ENCODE measurements at places on chromosomes 1 and 21.

- no peak for DNase-seq
Measured at GRCh38 chr21:39454949-39455668, 3.3 kb downstream of the SH3BGR start.

- DNase-seq, result no peak
Measured at GRCh38 chr1:150609732-150610131, 19.7 kb downstream of the ENSA start.

DNA sequence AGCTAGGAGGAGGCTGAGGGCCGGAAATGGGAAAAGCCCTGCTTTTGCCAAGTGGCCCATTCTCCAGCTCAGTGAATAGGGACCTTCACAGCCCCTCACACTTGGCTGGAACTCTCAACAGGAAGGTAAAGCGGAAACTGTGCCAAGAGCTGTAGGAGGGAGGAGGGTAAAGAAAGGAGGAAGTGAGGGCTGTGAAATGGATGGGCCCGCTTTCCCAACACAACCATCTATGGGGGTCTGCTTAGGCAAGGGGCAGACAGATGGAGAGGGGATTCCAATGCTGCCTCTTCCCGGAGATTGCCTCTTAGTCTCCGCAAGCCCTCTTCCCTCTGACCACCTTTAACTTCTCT lies 5.2 kb downstream of the INKA2 start:
- DNase-seq, result no peak

DNA sequence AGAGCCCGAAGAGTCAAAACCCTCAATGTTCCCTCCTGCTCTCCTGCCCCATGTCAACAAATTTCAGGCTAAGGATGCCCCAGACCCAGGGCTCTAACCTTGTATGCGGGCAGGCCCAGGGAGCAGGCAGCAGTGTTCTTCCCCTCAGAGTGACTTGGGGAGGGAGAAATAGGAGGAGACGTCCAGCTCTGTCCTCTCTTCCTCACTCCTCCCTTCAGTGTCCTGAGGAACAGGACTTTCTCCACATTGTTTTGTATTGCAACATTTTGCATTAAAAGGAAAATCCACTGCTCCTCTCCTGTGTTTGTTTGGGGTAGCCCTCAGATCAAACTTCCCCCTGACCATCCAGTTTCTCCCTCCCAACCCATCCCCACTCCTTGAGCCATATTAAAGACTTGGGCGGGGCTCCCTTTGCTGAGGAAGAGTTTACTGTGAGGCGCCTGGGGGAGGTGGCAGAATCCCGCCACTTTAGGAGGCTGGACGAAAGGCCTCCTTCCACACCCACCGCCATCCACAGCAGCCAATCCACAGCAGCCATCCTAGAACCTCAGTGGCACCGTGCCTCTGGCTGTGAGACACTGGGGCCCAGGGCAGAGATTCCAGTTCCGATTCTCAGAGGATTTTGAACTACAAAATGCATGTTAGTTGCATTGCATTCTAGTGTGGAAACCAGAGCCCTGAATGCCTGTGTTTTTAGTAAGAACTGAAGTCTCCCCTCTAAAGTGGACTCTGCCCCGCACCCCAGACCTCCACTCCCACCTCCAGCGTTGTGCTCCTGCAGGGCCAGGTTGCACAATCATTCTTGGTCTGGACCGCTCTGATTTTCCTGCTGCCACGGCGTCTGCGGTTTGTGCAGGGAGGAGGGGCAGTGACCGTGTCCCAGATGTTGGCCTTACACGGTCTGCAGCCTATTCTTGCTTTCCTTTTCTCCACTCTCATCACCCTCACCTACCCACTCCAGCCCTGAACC lies 3.0 kb downstream of the OLFML3 start:
- no peak for DNase-seq

- no peak for DNase-seq
Measured at GRCh38 chr1:204271970-204272369, 58.2 kb upstream of the GOLT1A start.

DNA sequence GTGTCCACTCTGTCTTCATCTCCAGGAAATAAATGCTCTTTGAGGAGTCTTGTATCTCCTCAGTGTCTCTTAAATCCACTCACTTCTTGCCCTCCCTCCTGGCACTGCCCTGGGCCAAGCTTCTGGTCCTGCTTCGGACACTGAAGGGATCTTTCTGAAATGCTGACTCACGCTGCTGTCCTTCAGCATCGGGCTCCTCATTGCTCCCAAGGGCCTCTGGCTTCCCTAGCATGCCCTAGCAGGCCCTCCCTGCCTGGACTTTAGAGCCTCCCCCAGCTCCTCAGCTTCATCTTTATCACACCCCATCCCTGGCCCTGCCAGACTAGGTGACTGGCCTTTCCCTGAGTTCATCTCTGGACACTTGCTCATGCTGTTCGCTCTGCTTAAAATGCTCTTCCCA lies 96.6 kb downstream of the FOXD2 start:
- DNase-seq, result no peak

DNA sequence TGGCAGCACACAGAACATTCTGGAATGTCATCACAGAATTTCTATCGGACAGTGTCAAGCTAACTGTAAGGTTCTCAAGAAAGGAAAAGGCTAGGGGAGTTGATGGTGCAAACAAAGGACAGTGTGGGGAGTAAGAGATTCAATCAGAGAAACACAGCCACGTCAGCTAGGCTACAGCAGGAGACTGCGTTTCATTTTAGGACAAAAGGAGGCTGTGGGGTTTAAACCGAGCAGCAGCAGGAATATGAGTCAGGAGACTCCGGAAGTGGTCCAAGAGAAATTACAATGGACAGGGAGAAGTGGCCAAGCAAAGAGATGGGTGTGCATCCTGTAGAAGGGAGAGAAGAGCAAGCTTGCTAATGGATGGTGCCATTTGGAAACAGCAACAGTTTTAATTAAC lies 37.4 kb upstream of the C1orf198 start:
- DNase-seq, result no peak

DNA sequence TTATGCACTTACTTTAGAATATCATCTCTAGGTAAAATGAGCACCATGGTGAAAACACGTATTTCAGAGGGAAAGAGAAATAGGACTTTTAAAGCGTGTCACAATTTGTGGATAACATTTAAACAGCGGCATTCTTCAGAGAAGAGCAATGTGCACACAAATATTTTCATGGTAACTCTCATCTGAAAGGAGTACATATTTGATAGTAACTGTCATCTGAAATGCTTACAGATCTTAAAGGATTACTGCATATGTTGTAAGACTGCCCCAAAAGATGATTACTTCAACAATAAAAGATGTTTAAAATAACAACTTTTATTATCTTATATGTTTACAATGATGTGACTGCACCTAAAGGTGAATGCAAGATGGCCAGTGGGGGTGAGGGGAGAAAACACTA lies 408.8 kb downstream of the PLA2G4A start:
- DNase-seq, result no peak

GRCh38 chr1:43861337-43861736 lies 72.3 kb upstream of the ARTN start:
- DNase-seq, result no peak

DNA sequence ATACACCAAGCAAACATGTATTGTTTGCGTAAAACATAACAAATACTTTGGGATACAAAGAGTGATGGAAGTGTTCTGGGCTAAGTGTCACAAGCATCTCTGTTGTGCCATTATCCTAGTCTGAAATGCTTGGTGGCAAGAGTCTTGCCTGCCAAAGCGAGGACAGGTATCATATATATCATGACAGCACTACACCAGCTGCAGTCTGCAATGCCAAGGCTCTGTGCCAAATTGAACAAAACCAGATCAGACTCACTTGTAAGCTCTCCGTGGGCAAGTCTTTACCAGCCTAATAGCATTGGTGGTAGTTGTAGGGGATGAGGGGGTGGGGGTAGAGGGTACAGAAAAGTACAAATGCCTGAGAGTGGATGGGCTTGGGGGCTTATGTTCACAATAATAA lies 119.2 kb downstream of the RWDD3 start:
- no peak for DNase-seq

DNA sequence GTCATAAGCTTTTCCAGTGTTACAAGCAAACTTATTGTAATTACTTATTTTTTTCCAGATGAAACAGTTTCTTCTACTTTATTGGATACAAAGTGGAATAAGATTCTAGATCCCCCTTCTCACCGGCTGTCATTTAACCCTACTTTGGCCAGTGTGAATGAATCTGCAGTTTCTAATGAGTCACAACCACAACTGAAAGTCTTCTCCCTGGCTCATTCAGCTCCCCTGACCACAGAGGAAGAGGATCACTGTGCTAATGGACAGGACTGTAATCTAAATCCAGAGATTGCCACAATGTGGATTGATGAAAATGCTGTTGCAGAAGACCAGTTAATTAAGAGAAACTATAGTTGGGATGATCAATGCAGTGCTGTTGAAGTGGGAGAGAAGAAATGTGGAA lies 95.5 kb downstream of the ZFYVE9 start:
- no peak for DNase-seq

- no peak for DNase-seq
Measured at GRCh38 chr21:35197992-35198431, 148.9 kb upstream of the RUNX1 start.

- DNase-seq, result no peak
Measured at GRCh38 chr1:170085091-170085490, 10.6 kb upstream of the KIFAP3 start.

- DNase-seq, result no peak
Measured at GRCh38 chr1:21491488-21492355, 17.5 kb upstream of the ALPL start.

GRCh38 chr1:40690771-40691537 lies 550 bp upstream of the NFYC start:
- no peak for DNase-seq

- no peak for DNase-seq
Measured at GRCh38 chr1:178751046-178751445, 26.0 kb downstream of the RALGPS2 start.

GRCh38 chr21:41604583-41605041 lies 96.7 kb upstream of the TMPRSS2 start:
- DNase-seq, result no peak

DNA sequence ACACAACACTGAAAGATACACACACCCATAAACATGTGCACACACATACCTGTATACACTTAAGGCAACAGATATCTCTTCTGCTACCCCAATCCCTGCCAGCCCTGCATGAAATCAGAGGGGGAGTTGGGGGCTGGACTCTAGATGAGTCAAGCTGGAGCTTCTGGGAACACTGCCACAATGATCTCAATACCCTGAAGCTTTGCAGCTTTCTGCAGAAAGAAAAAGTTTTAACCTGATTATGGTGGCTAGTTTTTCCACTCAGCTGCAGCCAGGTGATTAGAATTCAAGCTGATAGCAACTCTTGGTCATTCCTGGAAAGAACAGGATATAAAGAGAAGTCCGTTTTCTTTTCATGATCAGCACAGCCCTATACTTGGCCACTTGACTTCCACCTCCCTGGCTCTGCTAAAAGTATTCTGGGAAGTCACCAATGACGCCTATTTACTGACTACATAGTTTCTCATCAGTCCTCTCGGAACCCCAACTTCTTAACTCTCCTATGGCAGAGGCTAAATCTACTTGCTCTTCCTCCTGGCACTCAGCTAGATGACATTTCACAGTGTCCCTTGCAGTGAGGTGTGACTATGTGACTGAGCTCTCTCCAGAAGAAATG lies 20.7 kb upstream of the DNASE2B start:
- no peak for DNase-seq

DNA sequence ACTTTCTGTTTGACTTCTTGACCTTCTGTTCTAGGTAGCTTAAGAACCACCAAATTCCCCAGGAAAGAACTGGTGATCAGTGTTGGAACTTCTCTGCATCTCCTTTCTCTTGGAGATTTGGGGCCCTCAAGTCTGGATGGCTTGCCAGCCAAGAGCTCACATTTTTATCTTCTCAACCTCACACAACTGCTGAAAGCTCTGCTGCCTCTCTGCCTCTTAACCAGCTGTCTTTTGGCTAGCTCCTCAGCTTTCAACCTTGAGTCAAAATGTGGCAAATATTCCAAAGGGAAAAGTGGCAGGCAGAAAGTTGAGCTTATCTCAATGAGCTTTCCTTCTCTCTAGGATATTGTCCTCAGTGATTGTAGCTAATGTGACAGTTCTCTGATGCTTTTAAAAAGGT lies 89.2 kb upstream of the CCDC190 start:
- DNase-seq, result no peak

- no peak for DNase-seq
Measured at GRCh38 chr1:228036701-228037231, 30.0 kb downstream of the WNT3A start.

DNA sequence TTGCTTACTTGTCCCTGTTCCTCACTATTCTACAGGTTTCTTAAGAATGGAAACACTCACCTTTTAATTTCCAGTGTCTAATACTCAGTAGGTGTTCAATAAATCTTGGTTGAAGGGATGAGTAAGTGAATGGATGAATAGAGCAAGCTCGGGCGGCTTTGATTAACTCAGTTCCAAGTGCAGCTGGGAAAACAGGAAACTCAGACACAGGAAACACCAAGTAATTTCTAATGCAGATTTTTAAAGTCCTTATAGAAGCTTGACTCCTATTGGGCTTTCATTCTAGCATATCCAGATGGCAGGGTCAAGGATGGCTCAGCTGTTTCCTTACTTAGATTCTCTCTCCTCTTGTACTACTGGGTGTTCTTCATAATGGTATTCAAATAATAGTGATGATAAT lies 14.0 kb downstream of the CAMK1G start:
- DNase-seq, result no peak

DNA sequence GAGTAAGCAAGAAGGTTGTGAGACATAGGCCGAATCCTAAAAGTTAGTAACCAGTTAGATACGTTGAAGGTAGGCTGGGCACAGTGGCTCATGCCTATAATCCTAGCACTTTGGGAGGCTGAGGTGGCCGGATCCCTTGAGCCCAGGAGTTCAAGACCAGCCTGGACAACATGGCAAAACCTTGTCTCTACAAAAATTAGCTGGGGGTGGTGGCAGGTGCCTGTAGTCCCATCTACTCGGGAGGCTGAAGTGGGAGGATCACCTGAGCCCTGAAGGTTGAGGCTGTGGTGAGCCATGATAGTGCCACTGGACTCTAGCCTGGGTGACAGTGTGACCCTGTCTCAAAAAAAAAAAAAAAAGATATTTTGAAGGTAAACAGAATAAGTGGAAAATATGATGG lies 1.5 kb upstream of the PARP1 start:
- no peak for DNase-seq

DNA sequence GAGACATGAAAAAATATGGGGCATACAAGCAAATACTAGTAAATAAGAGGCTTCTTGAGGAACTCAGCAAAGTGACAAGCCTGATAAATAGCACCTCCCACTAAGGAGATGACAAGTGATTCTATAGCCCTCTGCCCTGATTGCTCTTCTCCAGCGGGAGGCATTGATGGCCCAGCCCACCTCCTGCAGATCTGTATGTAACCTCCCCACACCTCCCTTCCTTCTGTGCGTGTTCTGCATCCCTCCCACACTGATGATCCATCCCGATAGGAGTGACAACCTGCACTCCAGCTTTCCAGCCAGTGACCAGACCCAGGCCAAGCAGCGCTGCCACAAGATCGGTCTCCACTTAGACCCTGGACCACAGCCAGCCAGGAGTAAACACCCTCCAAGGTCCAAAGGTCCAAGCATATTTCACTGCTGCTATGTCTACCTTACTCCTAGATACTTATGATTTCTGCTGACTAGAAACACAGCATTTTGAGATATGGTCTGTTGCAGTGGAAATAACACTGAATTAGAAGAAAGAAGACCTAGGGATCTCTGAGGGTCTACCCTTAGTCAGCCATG lies 176.1 kb downstream of the BRINP2 start:
- no peak for DNase-seq
